HT-29 (cell line): ENCODE measurements at places on chromosomes 4 and X. TPM values are rescaled to one million over a fixed set of nuclear protein-coding genes. Genes with fewer than 3 reads are reported as not detected.
A peak's percentile ranks its signal among the peaks of the same experiment; 100 is the strongest.

The FABP2 gene
- total RNA-seq = not detected in 2 replicates

DNA sequence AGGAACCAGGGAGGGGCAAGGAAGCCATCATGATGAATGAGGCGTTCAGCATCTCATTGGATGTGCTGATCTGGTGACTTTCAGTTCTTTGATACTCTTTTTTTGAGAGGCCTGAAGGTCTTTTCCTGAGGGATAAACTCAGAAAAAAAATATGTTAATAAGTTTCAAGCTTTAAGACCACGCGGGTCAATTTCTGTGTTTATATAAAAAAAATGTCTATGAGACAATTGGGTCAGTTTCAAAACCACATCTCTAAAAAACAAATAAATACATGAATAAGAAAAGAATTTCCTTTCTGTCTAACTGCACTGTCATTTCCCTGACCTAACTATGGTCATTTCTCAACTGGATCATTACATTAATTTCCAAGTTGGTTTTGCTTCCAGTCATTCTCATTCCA, 62.6 kb downstream of the TRIML1 start:
- DNase-seq = no peak

DNA sequence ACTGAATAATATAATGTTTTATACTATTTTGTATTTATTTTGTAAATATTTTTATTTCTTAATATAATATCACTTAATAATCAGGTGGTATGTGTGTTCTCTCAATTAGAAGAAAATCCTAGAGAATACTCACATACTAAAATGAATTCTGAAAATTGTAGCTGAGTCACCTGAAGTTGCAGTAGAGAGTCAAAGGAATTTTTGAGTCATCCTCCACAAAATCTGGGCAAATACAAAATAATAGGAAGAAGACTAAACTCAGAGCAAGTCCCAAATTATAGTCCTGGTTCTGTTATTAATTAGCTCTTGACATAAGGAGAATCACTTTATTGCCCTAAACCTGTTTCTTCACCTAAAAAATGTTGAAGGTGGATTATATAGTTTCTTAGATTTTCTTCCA, 57.8 kb downstream of the SPATA4 start:
- DNase-seq = no peak

DNA sequence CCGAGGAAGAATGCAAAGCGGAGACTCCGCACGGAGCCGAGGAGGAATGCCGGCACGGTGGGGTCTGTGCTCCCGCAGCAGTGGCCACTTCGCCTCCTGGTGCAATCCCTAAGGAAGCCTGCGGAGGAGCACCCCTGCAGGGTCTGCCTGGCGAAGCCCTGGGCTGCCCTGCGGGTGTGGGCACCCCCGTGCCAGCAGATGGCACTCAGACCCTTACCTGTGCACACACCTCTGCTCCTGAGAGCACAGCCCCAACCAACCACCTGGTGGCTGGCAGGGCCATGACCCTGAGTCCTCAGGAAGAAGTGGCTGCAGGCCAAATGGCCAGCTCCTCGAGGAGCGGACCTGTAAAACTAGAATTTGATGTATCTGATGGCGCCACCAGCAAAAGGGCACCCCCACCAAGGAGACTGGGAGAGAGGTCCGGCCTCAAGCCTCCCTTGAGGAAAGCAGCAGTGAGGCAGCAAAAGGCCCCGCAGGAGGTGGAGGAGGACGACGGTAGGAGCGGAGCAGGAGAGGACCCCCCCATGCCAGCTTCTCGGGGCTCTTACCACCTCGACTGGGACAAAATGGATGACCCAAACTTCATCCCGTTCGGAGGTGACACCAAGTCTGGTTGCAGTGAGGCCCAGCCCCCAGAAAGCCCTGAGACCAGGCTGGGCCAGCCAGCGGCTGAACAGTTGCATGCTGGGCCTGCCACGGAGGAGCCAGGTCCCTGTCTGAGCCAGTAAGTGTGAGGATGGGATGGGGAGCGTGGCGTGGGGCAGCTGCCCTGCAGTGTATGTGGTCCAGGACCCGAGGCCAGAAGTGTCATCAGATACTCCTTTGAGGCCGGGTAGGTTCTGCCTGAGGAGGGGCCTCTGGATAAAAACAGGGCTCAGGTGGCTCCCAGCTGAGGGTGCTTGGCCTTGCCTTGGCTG, 7.0 kb downstream of the TACC3 start:
- no peak for DNase-seq

The CLOCK gene
- 7.3 and 9.5 TPM in 2 replicates for total RNA-seq

The MAP9 gene
- not detected in 2 replicates for total RNA-seq

DNA sequence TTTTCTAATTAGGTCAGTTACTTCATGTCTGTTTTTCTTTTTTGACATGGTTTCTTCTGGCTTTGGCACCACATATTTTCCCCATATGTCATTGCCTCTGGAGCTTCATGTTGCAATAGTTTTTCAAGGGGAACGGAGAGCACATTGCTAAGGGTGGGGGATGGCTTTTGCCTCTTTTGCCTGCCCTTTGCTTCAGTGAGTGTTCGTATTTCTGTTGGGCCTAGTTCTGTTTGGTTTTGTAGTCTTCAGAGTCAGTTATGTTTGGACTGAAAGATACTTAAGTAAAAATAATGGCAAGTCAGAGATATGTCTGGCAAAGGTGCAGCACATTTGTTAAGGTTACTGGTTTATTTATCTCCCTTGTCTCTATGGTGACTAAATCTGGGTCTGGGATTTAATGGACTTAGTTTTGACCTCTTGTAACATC, 29.1 kb downstream of the FHL1 start:
- no peak for DNase-seq

The MAGEA2 gene
- total RNA-seq = 0.94 TPM in 1 of 2 replicates, not detected in the other

DNA sequence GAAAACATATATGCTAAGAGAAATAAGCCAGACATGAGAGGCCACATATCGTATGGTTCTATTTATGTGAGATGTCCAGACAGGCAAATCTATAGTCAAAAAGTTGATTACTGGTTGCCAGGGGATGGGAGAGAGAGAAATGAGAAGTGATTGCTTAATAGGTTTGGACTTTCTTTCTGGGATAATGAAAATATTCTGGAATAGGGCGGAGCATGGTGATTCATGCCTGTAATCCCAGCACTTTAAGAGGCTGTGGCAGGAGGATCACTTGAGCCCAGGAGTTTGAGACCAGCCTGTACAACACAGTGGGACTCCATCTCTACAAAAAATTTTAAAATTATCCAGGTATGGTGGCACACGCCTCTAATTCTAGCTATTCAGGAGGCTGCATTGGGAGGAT, 22.4 kb downstream of the RBM47 start:
- no peak for DNase-seq

- DNase-seq = no peak
Observed at GRCh38 chrX:77347572-77347971, 99.6 kb upstream of the FGF16 start.

DNA sequence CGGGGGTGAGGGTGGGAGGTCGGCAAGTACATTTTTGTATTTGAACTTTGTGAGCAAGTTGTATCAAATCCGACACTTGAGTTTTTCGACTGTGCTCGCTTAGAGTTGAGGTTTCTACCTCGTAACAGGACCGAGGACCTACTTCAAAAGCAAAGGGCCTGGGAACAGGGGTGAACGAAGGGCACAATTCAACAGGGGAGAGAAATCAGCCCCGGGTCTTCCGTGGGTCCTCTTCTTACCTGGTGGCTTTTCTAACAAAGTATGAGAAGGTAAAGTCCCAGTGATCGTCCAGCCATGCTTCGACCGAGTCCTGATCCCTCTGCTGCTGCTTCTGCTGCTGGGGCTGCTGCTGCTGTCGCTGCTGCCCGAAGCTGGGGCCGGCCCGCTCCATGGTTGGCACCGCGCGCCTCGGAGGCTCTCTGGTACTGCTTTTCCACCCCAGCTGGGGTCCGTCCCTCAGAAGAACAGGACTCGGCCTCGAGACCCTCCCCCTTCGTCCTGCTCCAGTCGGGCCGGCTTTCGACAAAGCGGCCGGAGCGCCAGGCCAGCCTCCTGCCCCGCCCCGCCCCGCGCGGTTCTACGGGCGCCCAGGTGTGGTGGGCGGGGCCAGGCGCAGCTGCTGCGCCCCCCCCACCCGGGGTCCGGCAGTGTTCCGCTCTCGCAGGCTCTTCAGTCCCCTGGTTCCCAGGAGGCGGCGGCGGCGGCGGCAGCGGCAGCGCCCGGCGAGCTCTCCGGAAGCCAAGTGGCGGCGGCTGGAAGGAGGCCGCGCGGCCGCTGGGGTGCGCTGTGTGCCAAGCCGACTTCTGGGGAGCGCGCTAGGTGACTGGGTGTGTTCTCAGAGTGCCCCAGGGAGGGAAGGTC, at the start of gene PDE5A:
PDE5A (minus strand) TSS at position 524 of the 861 bp plus-strand sequence; CDS start at position 391, 133 bp downstream.
- DNase-seq = peak; percentile 88

- DNase-seq = no peak
Observed at GRCh38 chr4:153064571-153064970, 128.4 kb downstream of the FHDC1 start.

DNA sequence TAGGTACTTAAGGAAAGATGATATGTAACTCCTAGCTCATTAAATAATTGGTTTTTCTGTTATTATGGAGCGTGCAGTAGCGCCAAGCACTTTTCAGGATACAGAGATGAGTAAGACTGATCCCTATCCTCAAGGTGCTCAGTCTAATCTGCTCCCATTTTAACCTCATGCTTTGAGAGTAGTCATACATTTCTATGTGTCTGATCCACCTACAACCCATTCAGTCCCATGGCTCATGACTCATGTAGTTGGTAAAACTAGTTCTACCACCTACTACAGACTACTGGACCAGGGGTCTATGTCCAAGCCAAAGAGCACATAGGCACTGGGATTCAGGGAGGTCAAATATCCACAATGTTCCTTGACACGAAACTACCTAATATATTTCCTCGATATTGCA, 60.8 kb downstream of the TMEM154 start:
- DNase-seq = peak; percentile 19

DNA sequence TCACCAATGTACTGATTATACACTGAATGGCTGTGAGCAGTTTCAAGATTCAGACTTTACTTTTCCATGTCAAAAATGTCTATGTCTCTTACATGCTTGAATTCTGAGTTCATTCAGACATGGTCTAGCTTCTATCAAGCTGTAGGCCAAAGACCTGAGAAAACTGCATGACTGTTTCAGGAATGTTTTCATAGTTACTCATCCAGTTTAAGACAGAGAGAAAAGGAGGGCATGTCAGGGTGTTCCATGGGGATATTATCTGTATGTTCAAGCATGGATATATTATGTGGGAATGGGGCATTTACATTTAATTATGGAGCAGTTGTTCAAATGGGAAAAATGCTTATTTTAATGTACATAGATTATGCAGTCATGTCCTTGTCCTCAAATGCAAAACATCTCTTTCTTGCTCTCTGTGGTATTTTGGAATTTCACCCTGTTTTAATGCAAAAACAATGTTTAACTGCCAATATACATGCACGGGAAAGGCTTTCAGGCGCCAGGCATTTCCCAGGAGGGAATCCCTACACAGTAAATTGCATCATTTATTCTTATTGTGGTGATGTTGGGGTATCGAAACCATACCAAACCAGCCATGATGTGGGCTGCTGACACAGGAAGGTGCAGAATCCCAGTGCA, 429.1 kb upstream of the INTU start:
- no peak for DNase-seq
